ENCODE measurements at places on chromosomes 4 and X. TPM values are rescaled to one million over a fixed set of nuclear protein-coding genes. Genes with fewer than 3 reads are reported as not detected.

The GPM6B gene
- total RNA-seq, result 9.5 TPM

GRCh38 chr4:119313237-119313636 is 8.7 kb downstream of the FABP2 start:
- no peak overlapping the region for H3K27ac ChIP-seq
- DNase-seq, result no peak
- H3K4me3 ChIP-seq, result no peak overlapping the region

- peak; percentile 98 for DNase-seq
- no peaks in the 10 kb centered on the region for H3K27me3 ChIP-seq
- no peak overlapping the region for H3K27ac ChIP-seq
- H3K4me1 ChIP-seq, result peaks cover 35% of the 10 kb centered on the region
- no peak overlapping the region for H3K4me3 ChIP-seq
Measured at GRCh38 chr4:186820391-186820891, 96.8 kb upstream of the FAT1 start.

- no peak overlapping the region for H3K4me3 ChIP-seq
- no peaks in the 10 kb centered on the region for H3K4me1 ChIP-seq
Measured at GRCh38 chr4:123055943-123056342, 133.5 kb upstream of the NUDT6 start.
